Effector memory CD4-positive, alpha-beta T cell (primary cell): ENCODE measurements at places on chromosomes 12 and 14.

GRCh38 chr12:57477710-57478681 lies 1.7 kb downstream of the ARHGAP9 start:
- peak; percentile 67 for DNase-seq

DNA sequence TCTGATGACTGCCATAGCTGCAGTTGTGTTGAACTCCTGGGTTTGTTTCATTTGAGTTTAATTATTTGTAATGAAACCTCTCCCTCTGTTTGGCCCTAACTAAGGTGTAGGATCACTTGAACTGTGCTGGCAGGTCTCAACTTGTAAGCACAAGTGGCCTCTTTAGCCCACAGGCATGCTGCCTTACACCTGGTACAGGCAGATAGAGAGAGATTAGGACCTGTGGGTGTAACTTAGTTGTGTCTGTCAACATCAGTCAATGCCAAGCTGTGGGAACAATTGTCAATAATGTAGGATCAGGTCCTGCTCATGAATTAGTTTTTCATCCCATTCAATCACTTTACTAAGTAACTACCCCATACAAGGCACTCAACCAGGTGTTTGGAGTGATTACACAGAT lies 263.0 kb upstream of the G2E3 start:
- no peak for DNase-seq

DNA sequence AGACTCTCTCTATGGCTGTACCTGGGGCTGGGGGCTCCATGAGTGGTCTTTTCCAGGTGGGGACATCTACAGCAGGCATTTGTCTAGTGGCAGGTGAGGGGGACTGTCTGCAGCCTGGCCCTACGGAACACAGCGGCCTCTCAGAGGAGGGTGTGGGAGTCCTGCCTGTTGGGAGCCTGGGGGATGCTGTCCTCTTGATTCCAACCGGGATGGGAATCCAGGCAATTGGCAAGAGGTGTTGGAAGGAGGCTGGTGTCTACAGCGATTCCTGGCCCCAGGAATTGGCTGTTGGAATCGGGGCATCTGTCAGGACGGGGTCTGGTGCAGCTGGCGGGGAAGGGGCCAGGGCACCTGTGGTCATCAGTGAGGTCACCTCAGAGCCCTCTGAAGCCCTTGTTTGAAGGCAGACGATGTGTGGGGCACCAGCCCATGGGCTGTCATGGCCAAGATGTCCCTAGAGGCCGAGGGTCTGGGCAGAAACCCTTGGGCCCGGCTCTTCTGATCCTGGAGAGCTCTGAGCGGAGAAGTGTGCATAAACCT lies 386.3 kb downstream of the TMEM121 start:
- DNase-seq: no peak

GRCh38 chr14:67461341-67461985 lies 27.1 kb downstream of the TMEM229B start:
- no peak for DNase-seq

- DNase-seq: no peak
Measured at GRCh38 chr12:11839091-11839641, 189.7 kb downstream of the ETV6 start.

GRCh38 chr12:2650261-2651067 lies 144.3 kb upstream of the FKBP4 start:
- DNase-seq: no peak
